CD4-positive, alpha-beta T cell treated with Interleukin-15 for 4 hours (primary cell): ENCODE measurements at places on chromosomes 11 and 22.

DNA sequence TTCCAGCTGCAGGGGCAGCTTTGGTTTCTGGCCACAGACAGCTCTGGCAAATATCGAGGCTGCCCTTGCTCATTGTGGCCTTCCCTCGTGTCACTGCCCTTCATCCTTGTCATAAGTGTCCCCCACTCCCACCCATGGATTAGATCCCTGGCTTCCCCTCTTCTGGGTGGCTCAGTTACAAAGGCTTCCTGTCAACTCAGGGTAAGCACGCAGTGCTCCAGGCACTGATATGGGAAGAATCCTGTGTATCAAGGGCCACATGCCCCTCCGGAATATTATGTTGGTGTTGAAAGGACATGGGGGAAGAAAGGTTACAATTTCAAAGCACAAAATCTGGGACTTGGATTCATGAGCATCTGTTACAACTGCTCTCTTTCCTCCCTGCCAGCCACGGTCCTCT, 128.1 kb downstream of the DBX1 start:
- DNase-seq, result no peak

DNA sequence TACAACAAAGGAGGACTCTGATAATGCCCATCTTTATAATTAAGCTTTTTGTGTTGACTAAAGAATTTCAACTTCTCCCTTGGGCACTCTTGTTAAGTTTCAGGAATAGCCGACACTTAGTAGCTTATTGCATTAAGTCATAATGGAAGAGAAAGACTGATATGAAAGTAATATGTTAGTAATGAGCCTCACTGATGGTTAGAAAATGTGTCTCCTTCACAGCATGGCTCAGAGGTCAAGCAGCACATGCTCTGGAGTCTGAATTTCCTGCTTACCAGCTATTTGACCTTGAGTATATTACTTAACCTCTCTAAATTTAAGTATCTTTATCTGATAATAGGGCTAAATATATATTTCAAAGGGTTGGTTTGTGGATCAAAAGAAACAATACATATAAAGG, 39.0 kb downstream of the PDGFD start:
- DNase-seq, result no peak

DNA sequence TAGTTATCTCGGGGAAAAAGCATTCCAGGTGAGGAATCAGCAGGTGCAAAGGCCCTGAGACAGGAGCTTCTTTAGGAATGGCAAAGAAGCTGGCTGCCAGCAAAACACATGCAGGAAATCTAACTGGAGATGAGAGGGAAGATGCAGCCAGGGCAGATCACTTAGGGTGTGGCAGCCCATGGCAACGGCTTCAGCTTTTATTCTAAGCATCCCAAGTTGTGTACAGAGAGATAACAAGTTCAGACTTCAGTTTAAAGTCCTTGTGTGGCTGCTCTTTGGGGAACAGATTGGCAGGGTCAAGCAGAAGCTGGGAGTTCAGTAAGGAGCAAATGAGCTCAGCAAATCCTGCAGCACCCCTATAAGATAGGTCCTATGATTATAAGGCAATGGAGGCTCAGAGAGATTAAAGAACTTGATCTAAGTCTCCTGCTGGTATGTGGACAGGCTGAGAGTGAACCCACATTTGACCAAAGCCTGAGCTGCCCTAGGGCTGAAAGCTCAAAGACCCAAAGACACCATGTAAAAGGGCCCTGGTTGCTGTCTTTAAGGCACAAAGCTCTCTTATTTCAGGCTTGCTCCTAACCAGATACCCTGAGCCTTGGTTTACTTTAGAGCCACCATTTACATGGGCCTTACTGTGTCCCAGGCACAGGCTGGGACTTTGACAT, 466.8 kb downstream of the SOX6 start:
- DNase-seq, result no peak

GRCh38 chr11:120031612-120032600, 106.0 kb downstream of the TRIM29 start:
- no peak for DNase-seq

- DNase-seq, result peak; percentile 67
These were observed 6.3 kb upstream of the ADAMTS8 start for GRCh38 chr11:130434521-130435223.

GRCh38 chr11:102727890-102728289, 3.1 kb upstream of the MMP8 start:
- DNase-seq, result no peak

DNA sequence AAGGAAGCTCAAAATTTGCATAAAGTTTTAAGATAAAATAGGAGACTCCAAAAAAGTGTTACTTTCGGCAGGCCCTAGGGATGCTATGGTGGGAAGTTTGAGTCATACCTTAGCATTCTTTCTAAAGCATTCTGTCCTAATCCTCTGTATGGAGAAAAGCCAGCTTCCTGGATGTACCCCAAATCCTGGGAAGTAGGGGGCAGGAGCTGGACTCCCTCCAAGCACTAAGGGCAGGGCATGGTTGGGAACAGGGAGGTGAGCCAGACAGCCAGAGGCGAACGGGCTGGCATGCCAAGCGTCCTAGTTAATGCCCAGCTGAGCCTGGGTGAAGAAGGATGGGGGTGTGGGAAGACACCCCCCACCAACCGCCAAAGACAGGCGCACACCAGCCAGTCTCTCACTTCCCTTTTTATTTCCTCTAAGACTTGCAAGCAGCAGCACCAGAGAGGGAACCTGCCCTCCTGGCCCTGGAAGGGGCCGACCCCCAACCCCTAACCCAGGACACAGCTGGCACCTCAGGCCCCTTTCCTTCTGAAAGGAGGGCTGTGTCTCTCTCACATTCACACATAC, 23.9 kb downstream of the RTN4RL2 start:
- DNase-seq, result no peak

DNA sequence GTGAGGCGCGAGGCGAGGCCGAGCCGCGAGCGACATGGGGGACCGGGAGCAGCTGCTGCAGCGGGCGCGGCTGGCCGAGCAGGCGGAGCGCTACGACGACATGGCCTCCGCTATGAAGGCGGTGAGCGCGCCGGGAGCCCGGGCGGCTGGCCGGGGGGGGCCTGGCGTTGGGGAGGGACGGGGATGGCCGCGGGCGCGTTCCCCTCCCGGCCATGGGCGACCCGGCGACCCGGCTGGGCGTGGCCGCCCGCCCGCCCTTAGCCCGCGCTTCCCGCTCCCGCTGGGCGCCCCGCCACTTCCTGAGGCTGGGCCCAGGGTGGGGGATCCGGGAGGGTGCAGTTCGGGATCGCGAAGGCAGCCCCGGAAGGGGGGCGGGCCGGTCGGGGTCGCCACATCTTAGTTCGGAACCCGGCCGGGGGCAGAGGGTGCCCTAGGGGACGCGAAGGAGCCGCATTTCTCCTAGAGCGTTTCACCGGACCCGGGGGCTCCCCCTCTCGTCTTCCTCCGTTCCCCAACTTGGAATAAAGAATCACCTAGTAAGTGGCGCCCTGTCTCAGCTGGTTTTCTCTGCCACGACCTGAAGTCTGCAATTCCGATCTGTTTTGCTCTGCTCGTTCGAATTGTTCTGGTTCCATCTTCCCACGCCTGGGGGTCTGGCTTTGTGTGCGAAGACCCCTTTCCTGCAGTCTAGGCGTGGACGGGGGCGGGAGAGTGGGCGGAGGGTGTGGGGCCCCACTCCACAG, 536 bp downstream of the YWHAH start:
- DNase-seq, result no peak

DNA sequence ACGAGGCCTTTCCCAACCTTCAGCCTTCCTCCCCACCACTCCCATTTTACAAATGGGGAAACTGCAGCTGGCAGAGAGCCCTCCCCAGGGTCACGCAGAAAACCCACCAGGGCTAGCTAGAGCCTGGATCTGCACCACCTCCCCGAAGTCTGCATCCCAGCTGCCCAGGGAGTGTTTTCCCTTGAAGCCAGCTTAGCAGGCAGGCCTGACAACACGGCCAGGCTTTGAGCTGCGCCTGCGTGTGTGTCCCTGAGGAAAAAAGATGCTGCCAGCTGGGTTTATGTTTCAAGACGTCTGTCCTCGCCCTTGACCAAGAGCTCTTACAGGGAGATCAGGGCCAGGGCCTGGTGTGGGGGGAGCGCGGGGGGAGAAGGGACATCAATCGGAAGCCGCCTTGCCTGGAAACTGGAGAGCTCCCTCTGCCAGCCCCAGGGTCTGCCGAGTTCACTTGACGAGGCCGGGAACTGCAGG, 20.3 kb downstream of the WNT11 start:
- DNase-seq, result no peak

DNA sequence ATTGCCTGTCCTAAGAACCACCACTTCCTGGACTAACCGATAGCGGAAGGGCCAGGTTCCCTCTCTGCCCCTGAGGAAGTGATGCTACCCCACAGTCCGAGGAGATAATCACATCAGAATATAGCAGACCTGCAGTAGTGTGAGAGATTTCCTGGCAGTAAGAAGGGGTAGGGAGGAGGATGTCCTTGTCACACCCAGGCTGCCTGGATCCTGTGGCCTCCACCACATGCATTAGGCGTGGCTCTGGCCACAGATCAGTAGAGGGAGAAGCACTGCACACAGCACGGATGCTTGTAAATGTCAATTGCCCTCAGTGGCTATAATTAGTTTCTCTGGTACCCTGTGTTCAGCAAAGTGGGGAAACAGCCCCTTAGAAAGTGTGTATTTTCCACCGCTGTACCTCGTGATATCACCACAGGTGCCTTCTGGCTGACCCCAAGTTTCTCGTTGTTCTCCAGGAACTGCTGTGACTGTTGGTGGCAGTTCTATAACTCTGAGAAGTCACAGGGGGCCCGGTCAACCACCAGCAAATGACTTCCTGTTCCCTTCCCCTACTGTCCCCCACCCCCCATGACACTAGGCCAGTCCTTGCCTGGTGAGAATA, 61.8 kb downstream of the UBASH3B start:
- DNase-seq, result peak; percentile 39

- DNase-seq, result no peak
These were observed 70.6 kb downstream of the PDHX start for GRCh38 chr11:34986883-34987520.
